Stimulated activated CD4-positive, alpha-beta T cell treated with anti-CD3 and anti-CD28 coated beads, Interleukin-15, amount 100 ng/mL, for 1 hour (primary cell): ENCODE measurements at places on chromosomes 11 and 22.

DNA sequence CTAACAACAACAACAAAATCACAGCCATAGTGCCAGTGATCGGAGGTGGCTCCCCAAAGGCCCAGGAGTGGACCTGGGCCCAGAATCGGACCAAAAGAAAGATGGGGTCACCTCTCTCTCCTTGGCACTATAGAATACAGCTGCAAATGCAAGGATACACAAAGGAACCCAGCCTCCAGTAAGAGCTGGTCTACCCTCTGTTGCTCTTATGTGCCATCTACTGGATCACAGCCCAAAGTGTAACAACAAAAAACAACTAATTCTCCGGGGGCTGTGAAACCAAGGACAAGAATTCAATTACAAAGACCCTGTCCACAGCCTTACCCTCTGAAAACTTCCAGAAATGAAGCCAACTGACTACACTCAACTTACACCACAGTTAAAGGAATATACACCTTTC is 21.6 kb downstream of the OR8G5 start:
- no peak for DNase-seq

- no peak for DNase-seq
Observed at GRCh38 chr11:116172851-116173250, 599.9 kb downstream of the BUD13 start.

DNA sequence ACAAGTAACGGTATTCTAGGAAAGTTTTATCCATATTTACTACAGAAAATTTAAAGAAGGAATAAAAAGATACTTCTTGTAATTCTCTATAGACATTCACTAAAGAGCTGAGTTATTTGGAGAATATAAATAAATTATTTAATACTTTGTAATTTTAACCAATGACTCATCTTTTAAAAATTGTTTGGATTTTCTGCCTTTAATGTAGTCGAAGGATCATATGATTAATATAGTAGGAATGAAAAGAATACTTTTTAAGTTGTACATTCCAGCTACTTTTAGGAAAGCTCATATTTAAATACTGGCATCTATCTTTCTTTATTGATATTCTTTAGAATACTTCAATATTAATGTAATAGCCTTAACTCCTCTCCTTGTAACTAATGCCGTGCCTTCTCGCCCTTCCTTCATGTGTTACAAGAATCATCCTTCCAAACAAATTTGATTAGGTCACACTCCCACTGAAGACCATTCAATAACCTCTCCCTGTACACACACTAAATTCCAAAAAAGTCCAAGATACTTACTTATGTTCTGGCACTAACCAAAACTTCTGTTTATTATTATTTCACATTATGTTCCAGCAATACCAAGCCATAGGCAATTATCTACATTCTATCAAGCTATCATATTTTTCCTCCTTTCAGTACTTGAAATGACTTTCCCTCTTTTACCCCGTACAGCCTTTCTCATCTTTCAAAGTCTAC is 501.9 kb downstream of the CNTN5 start:
- DNase-seq, result no peak

- DNase-seq, result no peak
Observed at GRCh38 chr11:95372097-95372656, 141.2 kb upstream of the SESN3 start.

- DNase-seq, result no peak
Observed at GRCh38 chr11:35313066-35313759, 106.1 kb downstream of the SLC1A2 start.

DNA sequence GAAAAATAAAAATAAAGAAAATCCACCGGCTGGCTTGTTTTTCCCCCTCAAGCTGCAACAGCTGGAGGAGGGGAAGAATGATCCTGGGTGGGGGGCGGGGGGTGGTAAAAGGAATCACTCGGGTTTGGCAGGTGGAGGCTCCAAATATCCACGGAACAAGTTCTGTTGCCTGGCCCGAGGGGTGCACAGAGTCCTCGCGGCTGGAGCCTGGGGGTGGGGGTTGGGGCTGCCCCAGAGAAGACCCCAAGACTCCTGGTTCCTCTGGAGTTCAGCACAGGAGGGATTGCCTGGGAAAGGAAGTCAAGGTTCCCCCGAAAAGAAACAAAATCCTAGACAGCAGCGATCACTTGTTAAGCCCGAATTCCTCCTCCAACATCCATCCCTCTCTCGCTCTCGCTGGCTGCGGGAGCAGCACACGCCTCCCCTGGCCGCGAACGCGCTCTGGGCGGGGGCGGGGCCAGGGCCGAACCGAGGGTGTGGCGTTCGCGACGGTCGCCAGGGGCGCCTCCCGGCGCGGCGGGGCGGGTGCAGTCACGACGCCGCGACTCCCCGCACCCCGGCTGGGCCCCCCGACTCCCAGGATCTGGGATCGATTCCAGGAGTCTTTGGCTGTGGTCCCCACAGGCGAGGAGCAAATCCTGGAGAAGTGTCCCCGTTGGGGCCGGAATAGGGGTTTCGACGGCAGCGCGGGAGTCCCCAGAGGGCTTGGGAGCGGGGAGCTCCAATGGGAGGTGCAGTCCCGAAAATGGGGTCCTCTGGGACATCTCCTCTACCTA is at the start of gene KCNA4:
TSS of gene KCNA4 (minus strand) at position 443 of the 776 bp plus-strand sequence. CDS start 4,352 bp downstream, outside the sequence.
- no peak for DNase-seq

- no peak for DNase-seq
Observed at GRCh38 chr11:100689141-100689540, 2.1 kb downstream of the ARHGAP42 start.

DNA sequence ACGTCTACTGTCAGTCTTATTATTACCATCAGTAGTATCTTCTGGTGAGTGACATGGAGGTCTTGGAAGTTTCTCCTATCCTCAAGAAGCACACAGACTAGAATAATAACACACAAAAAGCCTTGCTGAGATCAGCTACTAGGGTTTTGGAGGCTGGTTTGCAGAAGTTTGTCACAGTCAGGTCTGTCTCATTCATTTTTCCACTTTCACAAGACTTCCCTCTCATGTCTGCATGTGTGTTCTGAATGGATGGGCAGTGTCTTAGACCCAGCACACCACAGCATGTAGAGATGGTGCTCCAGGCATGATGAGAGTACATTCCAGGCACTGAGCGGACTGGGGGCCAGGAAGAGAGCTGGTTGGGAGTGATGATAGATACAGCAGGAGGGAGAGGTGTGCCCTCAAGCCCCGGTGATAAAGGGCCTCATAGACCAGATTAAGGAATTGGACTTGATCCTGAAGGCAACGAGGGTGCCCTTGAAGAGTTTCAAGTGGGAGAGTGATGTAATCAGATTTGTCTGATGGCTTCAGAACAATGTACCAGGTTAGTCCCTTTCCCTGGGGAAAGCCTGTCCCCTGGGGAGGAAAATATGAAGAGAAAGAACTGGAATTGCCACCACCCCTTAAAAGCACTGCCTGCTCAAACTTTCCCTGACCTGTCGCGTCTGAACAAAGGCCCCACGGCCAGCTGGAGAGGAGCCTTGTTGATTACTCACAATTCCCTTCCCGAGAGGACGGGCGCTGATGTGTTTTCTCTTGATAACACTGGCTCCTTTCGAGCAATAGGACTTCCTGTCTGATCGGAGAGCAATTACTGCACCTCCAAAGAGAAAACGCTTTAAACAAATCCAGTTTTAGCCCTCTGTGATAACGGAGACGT is 45.1 kb upstream of the LMO2 start:
- DNase-seq, result no peak

DNA sequence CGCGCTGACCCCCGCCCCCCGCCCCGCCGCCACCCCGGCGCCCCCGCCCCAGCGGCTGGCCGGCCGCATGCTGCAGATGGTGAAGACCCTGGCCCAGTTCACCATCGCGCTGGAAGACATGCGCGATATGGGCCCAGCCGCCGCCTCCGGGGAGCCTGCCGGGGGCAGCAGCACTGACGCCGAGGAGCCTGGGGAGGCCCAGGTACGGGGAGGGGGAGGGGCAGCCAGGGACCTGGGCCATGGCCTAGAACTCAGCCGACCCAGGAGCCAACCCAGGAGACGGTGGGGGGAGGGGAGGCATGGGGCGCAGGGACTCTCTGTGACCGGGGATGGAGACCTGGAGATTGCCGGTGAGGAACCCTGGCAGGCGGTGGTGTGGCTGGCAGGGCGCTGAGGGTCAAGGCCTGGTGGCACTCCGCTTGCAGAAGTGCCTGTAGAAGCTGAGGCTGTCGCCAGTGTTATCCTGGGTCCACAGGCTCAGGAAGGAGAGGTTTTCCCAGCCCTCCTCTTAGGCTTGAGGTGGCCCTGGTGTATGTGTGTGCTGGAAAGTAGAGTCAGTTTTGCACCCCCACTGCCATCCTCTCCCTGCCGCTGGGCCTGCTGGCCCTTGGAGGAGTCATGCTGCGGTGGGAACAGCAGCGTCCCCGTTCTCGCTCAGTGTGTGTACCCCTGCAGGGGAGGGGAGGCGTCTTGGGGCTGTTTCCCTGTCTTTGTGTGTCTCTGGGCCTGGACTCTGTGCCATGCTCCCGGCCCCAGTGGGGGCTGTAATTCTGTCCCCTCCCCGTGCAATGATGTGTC is 32.9 kb upstream of the RELT start:
- no peak for DNase-seq

DNA sequence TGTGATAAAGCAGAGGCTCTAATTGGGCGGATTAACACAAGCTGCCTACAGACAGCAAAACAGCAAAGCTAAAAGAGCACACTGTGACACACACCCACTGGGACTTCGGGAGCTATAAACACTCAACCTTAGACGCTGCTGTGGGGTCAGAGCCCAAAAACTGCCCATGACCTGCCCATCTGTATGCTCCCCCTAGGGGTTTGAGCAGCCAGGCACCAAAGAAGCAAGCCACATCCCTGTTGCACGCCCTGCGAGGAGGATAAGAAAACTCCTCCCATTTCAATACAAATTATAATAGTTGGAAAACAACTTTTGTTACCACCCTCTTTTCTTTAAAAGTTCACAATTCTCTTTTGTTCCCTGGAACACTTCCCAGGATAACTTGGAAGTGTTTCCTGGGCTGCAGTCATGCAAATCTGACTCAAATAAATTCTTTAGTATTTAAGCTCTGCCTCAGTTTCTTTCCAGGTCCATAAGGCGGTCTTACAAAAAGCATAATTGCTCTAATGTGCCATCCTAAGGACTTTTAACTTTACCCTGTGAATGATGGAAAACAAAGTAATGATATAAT is 86.4 kb downstream of the DLG2 start:
- no peak for DNase-seq

DNA sequence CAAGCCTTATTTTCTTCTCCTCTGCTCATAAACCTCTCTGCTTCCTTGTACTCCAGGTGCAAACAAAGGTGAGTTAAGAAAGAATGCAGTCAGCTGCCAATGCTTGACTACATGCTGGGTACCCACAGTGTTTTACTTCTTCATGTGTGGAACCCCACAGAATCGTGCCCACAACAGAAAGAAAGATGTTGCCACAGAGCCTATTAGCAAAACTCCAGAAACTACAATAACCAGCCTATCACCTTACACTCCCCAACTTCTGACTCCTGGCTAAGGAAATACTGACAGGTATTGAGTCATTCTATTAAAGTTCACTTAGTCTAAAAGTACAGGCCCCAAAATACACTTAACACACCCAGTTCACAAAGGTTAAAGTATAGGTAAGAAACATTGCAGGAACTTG is 56.9 kb upstream of the CCDC89 start:
- no peak for DNase-seq

- DNase-seq, result no peak
Observed at GRCh38 chr22:25366408-25366807, 147.0 kb downstream of the CRYBB2 start.

DNA sequence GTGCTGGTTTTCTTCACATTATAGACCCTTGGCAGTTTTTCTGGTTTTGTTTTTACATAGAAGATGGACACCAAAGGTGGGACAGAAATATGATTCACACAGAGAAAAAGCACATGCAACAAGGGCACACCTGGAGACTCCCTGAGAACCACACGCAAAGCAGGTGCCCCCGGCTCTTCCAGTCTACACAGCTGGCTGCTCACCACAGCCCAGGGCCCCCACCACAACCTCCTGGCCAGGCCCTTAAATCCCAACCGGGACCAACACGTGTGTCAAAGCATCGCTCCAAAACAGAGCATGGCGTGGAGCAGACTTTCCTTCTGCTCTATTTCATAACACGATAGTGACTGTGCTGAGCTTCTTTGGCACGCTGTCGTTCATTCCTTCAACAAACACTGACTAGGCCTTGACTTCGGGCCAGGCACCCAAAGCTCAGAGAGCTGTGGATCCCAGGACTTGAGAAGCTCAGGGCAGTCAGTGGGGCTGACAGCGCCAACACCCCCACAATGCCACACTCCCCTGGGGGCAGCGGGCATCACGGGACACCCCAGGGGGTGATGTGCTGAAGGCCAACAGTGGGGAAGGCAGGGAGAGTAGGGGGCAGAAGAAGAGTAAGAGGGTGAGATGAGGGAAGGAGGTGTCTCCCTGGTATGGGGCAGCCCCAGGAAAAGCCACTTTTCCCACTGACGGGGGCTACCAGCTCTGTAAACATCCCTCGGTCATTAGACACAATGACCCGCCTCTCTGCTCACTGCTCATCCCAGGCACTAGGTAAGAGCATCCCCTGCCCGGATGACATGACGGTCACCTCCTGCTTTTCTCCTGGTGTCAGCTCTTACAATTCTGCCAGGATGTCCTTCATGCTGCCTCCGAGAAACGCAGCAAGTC is 26.0 kb downstream of the CELSR1 start:
- no peak for DNase-seq

- no peak for DNase-seq
Observed at GRCh38 chr22:47570300-47570685, 807.8 kb downstream of the TBC1D22A start.

- DNase-seq, result no peak
Observed at GRCh38 chr11:124779568-124779967, 17.5 kb upstream of the ESAM start.

DNA sequence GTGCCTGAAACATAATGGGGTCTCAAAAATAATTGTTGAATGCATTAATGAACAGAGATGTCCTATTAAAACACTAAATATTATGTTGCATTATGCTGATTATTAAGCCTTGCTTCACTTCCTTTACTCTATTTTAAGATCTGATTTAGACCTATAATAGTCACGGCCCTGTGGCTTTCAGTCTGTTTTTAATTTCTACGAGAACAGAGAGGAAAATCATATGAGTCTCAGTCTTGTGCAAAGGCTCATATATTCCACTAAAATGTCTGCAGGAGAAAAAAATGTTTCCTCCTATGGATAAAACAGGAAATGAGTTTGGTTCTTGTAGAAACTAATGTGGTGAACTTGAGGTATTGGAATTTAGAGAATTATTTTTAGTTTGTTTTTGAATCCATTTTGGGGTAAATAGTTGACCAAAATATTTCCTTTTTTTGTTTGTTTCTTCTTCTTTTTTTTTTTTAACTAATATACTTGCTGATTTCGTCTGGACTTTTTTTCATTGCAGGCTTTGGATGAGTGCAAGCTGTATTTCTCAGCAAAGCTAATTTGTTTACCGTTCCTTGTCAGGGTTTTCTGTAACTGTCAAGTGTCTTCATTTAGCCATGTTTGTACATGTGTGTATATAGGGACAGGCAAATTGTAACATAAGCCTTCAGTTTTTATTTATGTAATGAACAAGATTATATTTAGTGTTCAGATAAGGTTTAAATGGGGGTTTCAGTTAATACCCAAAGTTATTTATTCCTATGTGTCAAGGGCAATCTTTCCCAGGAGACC is 139.1 kb upstream of the DDI1 start:
- DNase-seq, result no peak
